ENCODE measurements at places on chromosomes 13 and 19.

DNA sequence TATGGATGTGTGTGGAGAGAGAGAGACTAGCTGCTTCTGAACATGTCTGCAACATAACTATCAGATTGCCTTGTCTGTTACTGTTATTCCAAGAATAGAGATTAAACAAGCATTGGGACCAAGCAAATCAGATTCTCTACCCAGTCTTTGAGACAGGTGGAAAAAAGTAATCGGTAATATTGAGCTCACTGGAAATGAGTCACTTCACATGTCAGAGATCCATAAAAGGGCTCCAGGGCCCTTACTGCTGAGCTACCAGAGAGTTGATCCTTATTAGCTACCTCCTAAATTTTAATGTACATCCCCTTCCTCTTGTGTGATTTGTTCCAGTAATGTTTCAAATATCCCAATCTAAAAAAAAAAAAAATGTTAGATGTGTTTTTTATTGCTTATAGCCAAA, 2118.0 kb downstream of the PCDH9 start:
- DNase-seq: no peak

GRCh38 chr13:109545931-109546330, 240.5 kb downstream of the IRS2 start:
- no peak for DNase-seq

GRCh38 chr19:36256853-36257519, 42.1 kb downstream of the ZNF146 start:
- no peak for DNase-seq

GRCh38 chr19:45446295-45446694, 21.5 kb upstream of the FOSB start:
- DNase-seq: peak; percentile 55

- DNase-seq: no peak
Measured at GRCh38 chr13:41812851-41813250, 148.1 kb downstream of the VWA8 start.

GRCh38 chr19:30335306-30335886, 36.8 kb upstream of the ZNF536 start:
- DNase-seq: no peak

DNA sequence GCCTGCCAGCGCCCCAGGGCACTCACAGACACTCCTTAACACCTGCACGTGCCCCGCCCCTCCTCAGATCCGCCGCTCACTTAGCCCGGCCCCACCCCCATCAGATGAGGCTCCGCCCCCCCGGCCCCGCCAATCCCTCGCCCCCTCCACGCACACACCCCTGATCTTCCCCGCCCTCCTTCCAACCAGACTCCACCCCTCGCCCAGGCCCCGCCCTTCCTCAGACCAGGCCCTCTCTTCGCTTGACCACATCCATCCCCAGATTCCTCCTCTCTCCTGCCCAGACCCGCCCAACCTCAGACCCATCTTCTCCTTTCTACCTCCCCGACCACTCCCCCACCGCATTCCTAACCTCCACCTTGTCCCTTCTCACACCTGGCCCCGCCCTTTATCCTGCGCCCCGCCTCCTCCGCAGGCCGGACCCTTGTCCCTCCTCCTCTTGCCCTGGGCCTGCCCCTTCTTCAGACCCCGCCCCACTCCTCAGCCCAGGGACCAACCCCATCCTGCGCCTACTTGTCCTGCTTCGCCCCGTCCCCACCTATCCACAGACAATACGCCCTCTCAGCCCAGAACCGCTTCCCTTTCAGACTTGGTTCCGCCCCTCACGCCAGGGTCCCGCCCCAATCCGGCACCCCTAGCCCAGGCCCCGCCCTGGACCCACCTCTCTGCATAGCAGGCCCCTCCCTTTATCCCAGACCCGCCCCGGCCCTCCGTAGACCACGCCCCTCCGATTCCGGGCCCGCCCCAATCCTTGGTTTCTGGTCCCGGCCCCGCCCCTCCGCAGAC, 452 bp upstream of the KLHL26 start:
- DNase-seq: peak; percentile 95

DNA sequence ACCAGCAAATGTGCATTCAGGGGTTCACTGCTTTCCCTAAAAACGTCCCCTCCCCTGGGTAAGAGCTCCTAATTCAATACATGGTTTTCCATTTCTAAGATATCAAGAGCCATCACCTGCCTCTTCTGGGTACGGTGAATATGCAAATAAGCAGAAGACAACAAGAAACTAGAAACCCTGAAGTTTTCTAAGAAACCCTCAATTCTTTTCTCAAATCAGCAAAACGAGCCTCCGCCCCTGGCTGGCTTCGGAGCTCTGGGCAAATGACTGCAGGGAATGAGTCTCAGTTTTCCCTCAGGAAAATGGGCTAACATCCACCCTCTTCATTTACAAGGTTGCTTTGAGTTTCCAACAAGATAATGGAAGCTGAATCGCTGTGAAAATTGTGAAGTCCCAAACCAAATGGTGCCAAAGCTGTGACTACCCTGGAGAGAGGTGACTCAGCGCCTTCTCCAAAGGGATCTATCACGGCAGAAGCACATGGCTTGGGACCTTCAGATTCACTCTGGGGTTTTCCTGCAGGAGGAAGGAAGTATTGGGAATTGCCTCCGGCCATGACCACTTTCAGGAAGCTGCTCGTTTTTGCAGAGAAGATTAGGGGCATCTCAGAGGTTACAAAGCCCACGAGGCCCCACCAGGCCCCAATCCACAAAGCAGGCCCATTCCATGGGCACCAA, 26.6 kb downstream of the KLF2 start:
- DNase-seq: peak; percentile 64

DNA sequence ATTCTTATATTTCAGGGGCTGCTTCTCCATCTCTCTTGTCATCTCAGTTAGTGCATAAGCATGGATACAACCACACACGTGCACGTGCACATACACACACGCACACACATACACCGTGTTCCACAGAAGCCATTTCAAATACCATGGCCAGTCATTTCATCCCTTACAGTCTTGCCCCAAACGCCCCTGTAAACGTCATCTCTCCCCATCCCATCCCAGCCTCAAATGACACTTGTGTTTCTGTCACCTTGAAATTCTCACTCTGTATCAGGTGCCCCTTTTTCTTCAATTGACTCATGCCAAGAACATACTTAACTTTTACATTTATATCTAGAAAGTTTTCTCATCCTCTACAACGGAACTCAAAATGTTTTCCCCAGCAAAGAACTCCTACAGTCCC, 220.5 kb downstream of the IRS2 start:
- no peak for DNase-seq

DNA sequence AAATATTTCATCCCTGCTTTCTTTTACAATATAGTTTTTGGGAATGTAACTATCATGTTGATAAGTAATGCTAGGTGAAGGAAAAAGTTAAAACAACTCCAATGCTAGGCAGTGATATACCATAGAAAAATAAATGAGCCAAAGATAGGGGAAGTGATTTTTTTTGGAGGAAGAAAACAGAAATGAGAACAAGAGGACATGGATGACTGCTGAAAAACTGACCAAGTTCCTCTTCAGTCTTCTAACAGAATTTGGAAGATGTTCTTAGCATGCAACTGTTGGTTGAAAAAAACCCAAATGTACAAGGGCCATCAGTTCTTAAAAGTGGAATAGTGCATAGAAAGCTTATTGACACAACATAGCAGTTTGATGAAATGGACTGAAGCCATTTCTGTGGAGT, 262.5 kb upstream of the STARD13 start:
- DNase-seq: no peak

DNA sequence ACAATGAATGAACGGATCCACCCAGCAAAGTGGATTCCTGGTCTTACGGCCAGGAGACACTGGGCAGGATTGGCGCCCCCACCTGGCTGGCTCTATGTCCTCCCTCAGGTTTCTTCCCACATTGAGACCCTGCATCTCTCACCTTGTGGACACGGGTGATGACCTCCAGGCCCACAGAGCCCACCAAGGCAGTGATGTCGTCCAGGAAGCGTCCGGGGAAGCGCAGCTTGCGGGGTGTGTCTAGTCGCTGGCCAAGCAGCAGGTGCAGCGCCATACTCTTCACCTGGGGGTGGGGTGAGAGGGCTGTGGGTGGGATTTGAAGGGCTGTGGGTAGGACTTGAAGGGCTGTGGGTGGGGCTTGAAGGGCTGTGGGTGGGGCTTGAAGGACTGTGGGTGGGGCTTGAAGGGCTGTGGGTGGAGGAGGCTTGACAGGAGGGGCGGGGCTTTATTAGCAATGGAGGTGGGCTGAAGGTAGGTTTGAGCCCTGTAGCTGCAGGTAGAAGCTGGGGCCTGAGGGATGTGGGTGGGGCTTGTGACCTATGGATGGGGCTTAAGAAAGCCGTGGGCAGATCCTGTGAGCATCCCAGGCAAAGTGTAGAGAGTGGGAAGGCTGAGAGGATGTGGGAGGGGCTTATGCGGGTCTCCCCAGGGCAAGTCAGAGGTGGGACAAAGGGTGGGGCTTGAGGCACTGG, 12.1 kb upstream of the ANGPTL8 start:
- DNase-seq: no peak

- no peak for DNase-seq
Measured at GRCh38 chr19:16355293-16356043, 30.8 kb downstream of the KLF2 start.

GRCh38 chr19:48997972-48998371, 4.3 kb downstream of the RUVBL2 start:
- peak; percentile 61 for DNase-seq

- DNase-seq: peak; percentile 44
Measured at GRCh38 chr19:1651568-1652291, 685 bp downstream of the TCF3 start.

DNA sequence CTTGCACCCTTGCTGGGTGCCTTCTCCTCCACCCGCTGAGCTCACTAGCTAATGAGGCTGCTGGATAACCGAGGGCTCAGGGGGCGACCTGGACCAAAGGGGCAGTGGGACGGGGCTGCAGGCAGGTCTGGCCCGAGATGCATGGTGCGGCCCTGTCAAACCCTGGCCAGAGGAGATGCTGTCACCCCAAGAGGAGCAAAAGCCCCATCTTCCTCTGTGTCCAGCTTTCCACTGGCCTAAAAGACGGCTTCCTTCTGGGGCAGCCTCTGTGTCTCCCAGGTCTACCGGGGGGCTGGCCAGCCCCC, 261.8 kb downstream of the TBC1D4 start:
- DNase-seq: no peak

- DNase-seq: no peak
Measured at GRCh38 chr13:39032150-39032549, 5.7 kb downstream of the PROSER1 start.

DNA sequence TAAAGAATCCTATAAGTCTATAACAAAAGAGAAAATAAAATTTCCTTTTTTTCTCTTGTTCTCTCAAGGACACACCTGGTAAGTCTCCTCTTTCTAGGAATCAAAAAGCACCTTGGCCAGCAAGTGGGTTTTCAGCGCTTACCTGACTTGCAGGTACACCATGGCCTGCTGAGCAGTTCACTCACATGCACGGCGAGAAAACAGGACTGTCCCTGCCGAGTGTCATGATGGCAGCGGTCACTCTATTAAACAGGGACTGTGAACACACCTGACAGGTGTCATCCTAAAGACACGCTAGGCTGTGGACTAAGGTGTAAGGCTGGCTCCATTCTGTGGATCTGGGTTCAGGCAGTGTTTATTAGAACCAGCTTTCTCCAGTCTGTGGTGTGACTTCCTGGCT, 170.2 kb downstream of the TEX29 start:
- DNase-seq: no peak

- DNase-seq: no peak
Measured at GRCh38 chr13:94431987-94432386, 47.5 kb downstream of the DCT start.

DNA sequence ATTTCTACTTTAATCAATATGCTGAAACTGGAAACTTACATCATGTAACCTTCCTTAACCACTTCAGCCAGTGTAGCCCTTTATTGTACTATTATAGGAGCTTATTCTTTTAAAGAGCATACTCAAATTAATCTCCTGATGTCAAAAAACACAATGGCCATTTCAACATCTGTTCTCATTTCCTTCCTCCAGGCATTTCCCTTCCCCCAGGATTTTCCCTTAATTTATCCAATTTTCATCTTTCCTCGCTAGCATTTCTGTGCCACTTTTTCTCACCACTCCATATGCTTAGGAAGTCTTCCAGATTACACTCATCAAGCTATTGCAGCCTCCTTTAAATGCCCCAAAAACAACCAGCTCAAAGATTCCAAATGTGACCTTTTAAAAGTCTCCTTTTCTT, 265.0 kb downstream of the PCDH9 start:
- DNase-seq: no peak

DNA sequence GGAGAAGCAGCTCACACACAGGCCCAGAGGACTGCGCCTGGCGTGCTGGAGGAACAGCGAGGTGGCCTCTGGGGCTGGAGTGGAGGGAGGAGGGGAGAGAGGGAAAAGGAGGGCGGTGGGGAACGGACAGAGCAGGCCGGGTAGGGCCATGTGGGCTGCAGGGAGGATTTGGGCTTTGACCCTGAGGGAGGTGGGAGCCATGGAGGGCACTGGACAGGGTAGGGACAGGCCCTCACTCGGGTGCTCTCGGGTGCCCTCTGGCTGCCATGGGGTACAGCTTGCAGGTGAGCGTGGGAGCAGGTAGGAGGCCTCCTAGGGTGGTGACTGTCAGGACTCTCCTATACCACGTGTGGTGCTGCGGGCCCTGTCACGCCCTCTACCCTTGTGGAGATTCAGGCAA, 22.8 kb downstream of the PLIN4 start:
- DNase-seq: no peak

DNA sequence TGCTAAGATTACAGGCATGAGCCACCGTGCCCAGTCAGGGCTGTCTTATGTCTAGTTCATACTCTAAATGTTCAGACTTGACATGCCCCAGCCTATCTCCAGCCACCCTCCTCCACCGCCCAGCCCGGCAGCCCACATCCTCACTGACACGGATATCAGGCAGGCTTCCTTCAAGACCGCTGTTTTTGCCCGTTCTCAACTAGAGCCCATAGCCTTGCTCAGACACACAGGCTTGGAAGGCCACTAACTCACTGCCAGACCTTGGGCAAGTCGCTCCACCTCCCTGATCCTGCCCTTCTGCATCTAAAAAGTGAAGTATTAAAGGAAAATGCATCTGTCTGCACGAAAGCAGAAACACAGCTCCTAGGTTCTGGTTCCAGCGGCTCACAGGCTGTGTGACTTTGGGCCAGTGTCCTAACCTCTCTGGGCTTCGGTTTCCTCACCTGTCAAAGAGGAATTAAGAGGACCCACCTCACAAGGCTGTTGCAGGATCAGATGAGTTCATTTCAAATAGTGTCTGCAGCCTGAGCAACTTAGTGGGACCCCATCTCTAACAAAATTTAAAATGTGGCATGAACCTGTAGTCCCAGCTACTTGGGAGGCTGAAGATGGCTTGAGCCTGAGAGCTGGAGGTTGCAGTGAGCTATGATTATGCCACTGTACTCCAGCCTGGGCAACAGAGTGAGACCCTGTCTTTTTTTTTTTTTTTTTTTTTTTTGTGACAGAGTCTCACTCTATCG, 14.5 kb upstream of the CERS4 start:
- DNase-seq: no peak
